HCT116 (cell line): ENCODE measurements at places on chromosomes 12 and 14.

GRCh38 chr14:68401855-68402254, 391.0 kb downstream of the ZFP36L1 start:
- DNase-seq = no peak

DNA sequence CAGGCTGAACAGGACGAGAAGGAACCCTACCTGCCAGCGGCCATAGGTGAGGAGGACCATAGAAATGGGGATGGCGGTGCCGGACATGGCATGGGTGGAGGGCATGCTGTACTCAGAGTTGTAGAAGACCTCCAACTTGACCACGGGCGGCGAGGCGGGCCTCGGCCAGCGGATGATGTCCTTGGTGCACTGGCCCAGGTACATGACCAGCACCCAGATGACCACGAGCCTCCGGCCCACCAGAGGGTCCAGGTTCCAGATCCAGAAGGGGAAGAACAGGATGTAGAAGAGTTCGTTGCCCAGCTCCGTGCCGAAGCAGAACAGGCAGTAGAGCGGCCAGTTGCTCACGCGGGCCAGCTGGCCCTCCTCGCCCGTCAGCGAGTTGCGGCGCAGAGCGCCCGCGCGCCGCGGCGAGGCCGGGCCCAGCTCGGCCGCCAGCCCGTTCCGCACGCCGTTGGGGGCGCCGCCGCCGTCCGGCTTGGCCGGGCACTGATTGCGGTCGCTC, 582 bp downstream of the SGPP1 start:
- DNase-seq = no peak

DNA sequence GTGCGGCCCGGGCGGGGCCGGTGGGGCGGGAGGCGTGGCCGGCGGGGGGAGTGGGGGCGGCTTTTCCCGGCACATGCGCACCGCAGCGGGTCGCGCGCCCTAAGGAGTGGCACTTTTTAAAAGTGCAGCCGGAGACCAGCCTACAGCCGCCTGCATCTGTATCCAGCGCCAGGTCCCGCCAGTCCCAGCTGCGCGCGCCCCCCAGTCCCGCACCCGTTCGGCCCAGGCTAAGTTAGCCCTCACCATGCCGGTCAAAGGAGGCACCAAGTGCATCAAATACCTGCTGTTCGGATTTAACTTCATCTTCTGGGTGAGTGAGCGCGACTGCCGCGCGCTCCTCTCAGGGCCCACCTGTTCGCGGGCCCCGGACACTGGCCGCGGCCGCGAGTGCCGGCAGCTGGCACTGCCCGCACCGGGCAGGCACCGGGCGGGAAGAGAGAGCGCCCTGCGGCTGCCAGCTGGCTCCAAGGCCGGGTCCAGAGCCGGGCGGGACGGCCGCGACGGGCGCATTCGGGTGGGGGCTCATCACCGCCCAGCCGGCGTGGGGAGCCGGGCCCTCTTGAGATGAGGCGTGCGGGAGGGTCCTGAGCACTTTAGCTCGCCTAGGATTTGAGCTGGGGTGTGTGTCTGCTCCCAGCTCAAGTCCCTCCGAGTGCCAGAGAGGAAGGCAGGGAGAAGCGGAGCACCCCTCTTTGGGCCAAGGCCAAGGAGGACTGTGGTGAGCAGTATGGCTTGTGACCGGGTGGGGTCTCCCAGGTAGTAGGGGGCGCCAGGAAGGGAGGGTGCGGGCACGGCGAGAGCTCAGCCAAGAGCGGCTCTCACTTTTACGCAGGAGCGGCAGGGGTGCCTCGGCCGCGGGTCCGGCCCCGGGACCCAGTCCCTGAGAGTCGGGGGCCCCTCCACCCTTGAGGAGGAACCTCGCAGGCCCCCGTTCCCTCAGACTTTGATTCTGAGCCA, at the start of gene CD9:
TSS of gene CD9 (plus strand) at position 145 of the 957 bp plus-strand sequence. CDS start at position 245, 100 bp downstream.
- peak; percentile 46 for DNase-seq

DNA sequence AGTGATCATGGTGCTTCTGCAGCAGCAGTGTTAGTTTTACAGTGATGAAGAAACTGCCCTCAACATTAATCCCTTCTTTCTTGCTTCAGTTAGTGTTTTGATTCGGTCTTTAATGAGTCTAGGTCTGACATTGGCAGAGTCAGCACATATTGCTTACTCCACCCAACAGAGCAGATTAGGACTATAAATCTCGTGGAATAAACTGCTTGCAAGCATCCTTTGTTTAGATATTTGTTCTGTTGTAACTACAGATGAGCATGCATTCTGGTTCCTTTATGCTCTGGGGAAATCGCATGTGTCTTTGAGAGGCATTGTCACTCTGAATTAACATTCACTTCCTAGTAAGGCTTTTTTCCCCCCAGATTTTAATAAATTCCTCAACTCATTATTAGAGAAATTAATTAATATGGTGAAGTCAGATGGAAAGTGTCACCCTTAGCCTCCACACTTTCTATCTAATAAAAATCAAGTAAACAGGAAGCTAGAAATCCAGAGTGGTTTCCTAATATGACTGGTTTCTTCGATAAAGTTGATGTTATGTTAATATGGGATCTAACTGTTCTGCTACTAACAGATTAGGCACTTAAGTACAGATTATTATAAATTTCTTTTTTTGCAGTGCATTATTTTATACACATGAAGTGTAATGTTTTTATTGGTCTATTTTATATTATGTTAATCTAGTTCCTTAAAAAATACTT, 86.2 kb upstream of the SSTR1 start:
- DNase-seq = no peak
